ENCODE measurements at places on chromosomes 11 and 22.

DNA sequence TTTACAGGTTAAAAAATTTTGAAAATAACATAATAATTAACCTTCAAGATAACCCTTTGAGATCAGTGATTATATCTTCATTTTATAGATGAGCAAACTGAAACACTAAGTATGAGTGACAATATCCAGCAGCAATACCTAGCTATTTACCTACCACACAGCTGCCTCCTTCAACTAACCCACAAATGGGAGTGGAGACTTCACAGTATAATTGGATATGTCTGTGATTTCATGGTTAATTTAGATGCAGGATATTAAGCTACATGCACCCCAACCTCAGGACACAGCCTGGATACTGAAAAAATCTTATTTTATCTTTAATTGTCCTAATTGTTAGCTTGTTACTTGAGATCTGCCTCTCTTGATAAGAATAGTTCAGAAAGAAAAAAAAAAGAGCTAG lies 297.2 kb upstream of the ANO5 start:
- no peak for DNase-seq

- no peak for DNase-seq
These were observed 1.7 kb downstream of the MRGPRD start for GRCh38 chr11:68978931-68979594.

GRCh38 chr11:81241672-81242275 lies 1491.9 kb downstream of the FAM181B start:
- DNase-seq = no peak

DNA sequence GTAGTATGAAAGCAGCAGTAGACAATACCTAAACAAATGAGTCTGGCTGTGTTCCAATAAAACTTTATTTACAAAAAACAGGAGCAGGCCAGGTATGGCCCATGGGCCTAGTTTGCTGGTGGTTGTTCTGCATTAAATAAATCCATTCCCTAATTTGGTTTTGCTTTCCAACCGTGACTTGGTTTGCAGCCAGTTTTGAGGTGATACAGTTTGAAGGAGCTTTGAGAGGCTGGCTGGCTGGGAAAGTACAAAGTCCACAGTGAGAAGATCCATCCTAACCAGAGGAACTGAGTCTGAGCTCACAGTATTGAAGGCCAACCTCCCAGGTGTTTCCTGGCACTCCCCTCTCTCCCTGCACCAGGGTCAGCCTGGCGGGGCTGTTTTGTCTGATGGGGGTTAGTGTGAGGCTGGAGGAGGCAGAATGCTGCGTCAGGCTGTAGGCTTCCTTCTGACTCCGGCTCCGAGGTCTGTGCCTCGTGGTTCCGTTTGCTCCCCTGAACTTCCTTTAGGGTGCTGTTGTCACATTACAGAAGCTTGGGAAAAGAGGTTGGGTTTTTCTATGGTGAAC lies 129.5 kb downstream of the MICAL2 start:
- DNase-seq = no peak

DNA sequence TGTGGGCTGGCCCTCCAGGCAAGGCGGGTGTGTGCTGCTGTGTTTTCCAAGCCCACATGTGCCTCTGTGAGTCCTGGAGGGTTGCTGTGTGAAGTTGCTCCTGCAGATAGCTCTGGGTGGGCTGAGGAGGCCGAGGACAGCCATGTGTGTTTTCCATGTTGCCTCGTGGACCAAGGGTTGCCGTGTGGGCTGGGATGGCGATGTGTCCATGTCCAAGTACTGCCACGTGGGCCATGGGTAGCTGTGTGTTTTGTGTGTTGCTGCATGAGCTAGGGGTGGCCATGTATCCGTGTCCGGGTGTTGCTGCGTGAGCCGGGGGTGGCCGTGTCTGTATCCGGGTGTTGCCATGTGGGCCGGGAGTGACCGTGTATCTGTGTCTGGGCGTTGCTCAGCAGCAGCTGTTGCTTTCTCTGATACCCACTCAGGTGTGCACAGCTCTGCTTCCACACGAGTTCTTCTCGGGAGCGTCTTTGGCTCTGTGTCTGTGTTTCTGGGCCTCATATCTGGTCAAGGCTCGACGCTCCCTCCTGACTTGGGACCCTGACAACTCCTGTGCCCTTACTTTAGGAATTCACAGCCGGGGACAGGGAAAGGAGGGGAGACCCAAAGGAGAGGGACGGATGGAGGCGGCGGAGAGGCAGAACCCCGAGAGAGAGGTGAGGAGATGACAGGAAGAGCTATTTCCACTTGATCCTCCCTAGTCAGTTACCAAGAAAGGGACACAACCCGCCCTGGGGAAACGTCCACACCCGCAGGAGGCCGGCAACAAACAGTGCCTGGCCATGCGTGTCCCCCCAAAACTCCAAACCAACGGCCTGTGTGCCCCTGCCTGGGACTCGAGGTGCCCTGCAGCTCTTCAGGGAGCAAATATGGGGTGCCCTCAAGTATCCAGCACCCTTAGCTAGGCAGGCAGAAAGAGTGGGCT lies 83.1 kb downstream of the PHF21B start:
- DNase-seq = no peak

- no peak for DNase-seq
These were observed 16.0 kb downstream of the RRP8 start for GRCh38 chr11:6587360-6587953.

DNA sequence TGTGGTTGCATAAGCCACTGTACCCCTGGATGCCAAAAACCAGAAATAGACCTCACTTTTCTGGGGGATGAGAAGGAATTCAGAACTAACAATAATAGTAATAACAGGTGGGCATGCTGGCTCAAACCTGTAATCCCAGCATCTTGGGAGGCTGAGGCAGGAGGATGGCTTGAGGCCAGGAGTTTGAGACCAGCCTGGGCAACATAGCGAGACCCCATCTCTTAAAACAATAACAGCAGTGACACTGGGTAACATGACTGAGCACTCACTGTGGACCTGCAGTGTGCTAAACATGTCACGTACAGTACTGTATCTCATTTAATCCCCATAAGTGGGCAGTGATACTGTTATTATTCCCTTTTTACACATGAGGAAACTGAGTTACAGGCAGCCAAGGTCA lies 10.0 kb downstream of the FLRT1 start:
- no peak for DNase-seq

DNA sequence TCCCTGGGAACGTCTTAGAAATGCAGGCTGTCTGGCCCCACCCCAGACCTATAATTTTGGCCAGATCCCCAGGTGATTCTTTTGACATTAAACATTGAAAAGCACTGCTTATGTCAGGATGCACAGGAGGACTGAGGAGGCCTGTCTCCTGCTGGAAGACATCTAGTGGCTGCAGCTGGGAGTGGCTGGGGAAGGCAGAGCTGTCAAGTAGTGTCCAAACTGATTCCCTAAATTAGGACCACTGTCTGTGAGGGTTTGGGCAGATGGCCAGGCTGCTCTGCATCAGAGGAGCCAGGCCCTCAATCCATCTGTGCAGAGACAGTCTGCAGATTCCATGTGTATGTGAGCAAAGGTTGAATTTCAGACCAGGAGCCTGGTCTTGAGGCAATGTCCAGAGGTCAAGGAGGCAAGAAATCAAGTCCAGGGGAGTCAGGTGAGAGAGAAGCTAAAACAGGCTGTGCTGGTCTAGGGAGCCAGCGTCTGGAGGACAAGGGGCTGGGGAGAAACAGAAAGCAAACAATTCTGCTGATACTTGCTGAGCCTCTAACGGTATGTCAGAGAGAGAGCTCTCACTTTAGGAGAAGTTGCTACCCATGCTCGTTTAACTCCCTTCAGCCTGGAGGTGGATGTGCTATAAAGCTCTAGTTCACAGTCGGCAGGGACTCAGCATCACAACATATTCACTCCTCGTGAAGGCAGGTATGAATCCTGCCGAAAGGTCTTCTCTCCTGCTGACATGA lies 15.3 kb upstream of the SYTL2 start:
- DNase-seq = peak; percentile 20

DNA sequence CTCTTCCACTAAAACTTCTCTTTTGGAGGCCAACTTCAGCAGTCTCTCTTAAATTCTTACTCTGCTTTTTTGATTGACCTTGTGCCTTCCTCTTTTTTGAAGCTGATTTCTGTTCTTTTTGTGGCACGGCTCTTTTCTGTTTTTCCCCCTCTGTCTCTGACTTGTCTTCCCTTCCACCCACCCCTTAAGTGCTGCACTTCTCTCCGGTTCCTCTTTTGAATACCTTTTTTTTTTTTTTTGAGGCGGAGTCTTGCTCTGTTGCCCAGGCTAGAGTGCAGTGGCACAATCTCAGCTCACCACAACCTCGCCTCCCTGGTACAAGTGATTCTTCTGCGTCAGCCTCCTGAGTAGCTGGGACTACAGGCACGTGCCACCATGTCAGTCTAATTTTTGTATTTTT lies 211.9 kb downstream of the BLID start:
- no peak for DNase-seq

Measured in right kidney (tissue), 9 donors.